ENCODE measurements at places on chromosomes 13 and 19.

GRCh38 chr19:39407660-39408391 is 1.2 kb downstream of the ZFP36 start:
- DNase-seq, result no peak

- no peak for DNase-seq
Measured at GRCh38 chr13:98564204-98564603, 12.7 kb downstream of the STK24 start.

- no peak for DNase-seq
Measured at GRCh38 chr19:23394511-23394910, 760 bp downstream of the ZNF91 start.

DNA sequence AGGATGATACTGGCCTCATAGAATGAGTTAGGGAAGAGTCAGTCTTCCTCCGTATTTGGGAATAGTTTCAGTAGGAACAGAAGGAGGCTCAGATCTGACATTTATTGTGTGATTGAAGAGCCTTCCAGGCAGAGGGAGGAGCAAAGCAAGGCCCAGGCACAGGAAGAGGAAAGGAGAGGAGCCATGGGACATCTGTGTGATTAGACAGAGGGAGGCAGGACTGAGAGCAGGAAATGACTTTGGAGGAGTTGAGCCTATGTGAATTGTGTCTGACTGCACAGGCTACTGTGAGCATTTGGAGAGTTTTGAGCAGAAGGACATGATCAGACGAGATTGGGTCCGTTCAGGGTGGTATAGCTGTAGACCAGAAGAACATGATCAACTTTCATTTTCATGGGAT is 8.5 kb downstream of the SIGLEC7 start:
- no peak for DNase-seq

- DNase-seq, result no peak
Measured at GRCh38 chr13:113452466-113452865, 822 bp downstream of the ADPRHL1 start.

GRCh38 chr13:59837101-59837500 is 326.6 kb downstream of the DIAPH3 start:
- no peak for DNase-seq

- DNase-seq, result no peak
Measured at GRCh38 chr19:29263305-29264135, 50.6 kb upstream of the UQCRFS1 start.

DNA sequence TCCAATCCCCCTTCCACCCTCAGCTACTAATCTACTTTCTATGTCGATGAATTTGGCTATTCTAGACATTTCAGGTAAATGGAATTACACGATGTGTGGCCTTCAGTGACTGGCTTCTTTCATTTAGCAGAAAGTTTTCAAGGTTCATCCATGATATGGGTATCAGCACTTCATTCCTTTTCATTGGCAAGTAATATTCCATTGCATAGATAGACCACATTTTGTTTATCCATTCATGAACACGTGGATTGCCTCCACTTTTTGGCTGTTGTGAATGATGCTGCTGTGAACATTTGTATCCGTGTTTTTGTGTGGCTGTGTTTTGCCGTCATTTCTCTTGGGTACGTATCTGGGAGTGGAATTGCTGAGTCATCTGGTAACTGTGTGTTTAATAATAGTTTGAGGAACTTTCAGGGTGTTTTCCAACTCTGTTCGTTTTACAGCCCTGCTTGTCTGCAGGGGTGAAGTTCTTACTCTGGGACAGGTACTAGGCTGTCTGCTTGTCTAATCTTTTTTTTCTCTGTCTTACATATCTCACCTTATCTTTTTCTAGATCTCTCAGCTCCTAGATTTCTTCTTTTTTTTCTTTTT is 32.5 kb downstream of the MARK4 start:
- DNase-seq, result no peak

DNA sequence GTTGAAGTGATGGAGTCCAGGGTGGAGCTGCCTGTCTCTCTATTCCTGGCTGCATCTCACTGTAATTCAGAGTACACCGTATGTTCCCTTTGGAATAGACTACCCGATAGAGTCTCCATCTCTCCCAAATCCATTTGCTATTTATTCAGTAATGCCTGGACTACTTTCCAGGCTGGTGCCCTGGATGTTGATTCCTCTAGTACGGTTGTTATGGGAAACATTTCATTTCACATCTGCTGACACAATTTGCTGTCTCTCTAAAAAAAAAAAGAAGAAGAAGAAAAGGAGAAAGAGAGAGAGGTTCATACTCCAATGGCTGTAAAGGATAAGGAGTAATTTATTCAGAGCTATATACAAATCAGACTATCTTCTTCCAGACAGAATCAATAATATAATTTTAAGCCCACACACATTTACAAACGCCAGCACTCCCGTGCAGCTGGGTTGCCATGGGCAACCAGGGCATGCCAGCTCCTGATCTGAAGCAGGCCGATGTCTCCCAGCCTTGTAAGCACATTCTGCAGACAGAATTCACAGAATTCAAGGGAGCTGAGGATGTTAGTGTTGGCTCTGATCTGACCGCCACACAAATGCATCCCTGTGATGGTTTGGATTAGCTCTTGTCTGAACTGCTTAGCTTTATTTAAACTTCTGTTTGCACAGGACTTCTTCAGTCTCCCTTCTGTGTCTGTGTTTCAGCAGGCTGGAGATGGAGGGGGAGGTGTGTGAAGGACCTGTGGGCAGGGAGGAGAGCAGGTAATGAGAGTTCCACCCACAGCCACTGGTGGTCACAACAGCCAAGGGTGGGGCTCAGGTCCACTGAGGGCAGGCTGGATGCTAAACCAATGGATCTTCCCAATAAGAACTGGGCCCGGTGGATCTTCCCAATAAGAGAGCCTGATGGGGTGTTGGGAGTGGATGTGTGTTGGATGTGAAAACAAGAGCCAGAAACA is 66.0 kb downstream of the TEX26 start:
- peak; percentile 45 for DNase-seq

DNA sequence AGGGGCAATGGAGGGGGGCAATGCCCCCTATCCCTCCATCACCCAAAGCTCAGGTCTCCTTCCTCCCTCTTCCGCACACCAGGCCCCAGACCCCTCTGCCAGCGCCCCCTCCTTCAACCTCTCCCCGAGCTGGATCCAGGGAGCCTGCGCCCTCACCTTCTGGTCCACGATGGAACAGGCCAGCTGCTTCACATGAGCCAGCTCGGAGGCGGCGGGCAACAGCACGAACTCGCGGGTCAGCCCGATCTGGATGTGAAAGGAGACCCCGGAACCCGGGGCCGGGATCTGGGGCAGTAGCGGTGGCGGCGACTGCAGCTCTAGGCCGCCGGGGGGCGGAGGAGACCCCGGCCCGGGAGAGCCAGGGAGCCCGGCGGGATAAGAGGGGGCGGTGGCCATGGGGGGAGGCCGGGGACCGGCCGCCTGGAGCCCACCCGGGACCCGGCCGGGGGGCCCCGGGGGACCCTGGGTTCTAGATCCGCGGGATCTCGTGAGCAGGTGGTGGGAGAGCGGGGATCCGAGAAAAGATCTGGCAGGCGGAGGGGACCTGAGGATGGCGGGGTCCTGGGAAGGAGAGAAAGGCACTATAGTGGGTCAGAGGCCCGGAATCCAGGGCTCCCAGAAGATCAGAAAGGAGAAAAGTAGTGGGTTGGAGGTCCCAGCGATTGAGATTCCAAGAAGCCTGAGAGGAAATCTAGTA is 791 bp downstream of the PRKD2 start:
- no peak for DNase-seq

DNA sequence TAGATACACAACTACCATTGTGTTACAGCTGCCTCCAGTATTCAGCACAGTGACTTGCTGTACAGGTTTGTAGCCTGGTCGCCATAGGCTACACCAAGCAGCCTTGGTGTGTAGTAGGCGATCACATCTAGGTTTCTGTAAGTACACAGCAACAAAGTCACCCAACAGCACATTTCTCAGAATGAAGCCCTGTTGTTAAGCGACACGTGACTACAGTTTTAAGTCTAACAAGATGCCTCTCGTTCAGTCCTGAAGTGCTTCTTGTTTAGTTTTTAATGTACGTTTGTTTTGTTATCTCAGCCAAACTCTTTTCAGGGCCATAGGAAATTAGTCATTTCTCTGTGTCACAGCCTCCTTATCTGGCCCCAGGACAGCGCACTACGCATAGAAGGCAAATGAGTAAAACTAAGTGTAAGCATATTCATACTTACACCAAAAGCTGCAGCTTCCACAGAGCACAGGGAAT is 50.0 kb upstream of the GPR183 start:
- no peak for DNase-seq

- DNase-seq, result no peak
Measured at GRCh38 chr19:335072-335471, 9.5 kb downstream of the MIER2 start.

GRCh38 chr19:17946965-17947784 is 14.4 kb downstream of the CCDC124 start:
- DNase-seq, result no peak

- DNase-seq, result no peak
Measured at GRCh38 chr19:7063764-7064418, 5.4 kb upstream of the MBD3L3 start.

GRCh38 chr19:3451451-3451866 is 28.9 kb downstream of the SMIM24 start:
- DNase-seq, result no peak

DNA sequence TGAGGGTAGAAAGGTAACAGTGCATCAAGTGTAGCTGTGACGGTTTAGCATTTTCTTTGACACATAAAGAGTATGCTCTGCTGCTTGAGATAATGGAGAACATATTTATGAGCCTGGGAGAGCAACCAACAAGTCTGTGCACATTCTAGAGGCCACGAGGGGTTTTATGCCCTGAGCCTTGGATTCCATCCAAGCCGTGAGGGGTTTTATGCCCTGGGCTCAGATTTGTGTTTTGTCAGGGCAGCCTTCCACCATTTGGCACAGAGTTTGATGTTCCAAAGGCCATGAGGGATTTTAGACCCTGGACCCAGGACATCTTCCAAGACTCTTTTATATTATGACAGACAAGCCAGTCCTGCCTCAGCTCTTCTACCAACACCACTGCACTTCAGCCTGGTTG is 106.4 kb downstream of the ZNF486 start:
- DNase-seq, result no peak

GRCh38 chr19:4173479-4174212 is 8.7 kb downstream of the SIRT6 start:
- no peak for DNase-seq

DNA sequence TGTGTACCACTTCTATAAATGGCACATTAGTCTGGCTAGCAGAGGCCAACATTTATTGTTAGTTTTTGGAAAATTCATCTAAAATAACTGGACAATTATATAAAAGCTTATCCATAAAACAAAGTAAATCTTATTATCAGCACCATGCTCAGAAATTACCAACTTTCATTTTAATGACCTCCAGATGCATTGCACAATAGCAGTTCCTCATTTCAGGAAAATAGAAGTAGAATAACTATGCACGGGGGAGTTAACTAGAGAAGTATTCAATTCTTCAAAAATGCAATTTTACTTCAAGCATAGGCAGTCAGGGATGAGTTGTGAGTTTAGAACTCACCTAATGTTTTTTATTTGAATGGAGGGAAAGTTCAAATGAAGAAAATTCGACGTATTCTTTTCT is 1023.5 kb downstream of the PCDH17 start:
- no peak for DNase-seq

- no peak for DNase-seq
Measured at GRCh38 chr13:75217949-75218348, 264.0 kb downstream of the TBC1D4 start.

GRCh38 chr13:44768239-44768638 is 192.1 kb upstream of the TSC22D1 start:
- no peak for DNase-seq

- no peak for DNase-seq
Measured at GRCh38 chr19:46718157-46718933, 1.4 kb upstream of the PRKD2 start.

DNA sequence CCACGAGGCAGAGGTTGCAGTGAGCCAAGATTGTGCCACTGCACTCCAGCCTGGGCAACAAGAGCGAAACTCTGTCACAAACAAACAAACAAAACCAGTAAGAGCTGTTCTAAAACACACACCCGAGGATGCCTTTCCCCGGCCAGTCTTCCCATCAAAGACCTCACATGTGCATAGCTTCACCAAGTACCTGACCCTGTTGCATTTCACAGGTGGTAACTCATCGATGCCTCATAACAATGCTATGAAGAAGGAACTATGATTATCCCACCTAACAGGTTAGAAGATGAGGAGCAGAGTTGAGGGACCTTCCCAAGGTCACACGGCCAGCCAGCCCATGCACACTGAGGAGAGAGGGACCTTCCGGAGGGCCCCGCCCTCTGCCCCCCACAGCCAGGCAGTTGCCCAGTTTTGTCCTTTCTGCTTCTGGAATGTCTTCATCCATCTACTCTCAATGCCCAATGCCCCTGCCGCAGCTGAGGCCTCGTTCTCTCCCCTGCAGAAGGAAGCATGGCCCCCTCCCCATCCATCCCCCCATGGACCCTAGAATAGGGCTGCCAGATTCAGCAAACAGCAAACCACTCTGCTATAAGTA is 16.8 kb upstream of the LENG8 start:
- no peak for DNase-seq

GRCh38 chr13:73714522-73714921 is 419.7 kb downstream of the KLF12 start:
- DNase-seq, result no peak

- no peak for DNase-seq
Measured at GRCh38 chr19:41515015-41515652, 60.8 kb upstream of the CEACAM21 start.

DNA sequence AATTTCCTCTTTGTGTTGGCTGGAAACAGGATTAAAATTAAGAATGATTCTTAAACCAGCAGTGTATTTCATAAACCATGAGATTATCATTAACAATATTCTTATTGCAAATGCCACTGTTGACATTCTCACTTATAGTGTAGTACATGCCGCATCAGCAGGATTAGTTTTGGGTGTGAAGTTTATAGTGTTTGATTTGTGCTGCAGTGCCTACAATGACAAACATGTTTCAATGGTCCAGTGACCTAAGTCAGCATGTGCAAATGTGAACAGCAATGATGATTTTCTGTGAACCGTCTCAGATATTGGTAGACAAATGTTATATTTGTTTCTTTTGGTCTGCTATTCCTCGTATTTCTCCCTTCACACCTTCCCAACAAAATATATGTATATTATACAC is 49.8 kb upstream of the TDRD3 start:
- DNase-seq, result no peak

GRCh38 chr19:33977756-33978685 is 181.4 kb downstream of the KCTD15 start:
- DNase-seq, result no peak
